ENCODE measurements at places on chromosomes 6 and 20.
A peak's percentile ranks its signal among the peaks of the same experiment; 100 is the strongest.

GRCh38 chr6:35417979-35418661, 34.0 kb upstream of the FANCE start:
- DNase-seq, result no peak

GRCh38 chr20:53767206-53767930, 173.7 kb upstream of the ZNF217 start:
- DNase-seq, result no peak

- DNase-seq, result no peak
Measured at GRCh38 chr6:142906945-142907470, 38.0 kb downstream of the HIVEP2 start.

DNA sequence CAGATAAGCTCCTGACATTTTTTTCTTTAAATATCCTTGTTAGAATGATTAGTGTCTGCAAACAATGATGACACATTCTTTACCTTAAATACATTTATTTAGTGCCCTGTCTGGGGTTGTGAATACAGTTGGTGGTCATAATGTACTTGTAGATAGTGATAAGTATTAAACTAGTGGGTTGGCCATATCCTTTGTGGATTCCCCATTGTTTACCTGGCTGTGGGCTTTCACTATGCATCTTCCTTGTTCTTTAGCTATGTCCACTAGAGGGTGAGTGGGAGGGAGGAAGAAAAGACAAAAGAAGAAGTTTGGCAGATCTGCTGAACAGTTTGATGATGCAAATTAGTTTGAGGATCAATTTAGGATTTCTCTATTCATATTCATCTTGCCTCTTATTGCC, 15.7 kb downstream of the HS3ST5 start:
- DNase-seq, result no peak

DNA sequence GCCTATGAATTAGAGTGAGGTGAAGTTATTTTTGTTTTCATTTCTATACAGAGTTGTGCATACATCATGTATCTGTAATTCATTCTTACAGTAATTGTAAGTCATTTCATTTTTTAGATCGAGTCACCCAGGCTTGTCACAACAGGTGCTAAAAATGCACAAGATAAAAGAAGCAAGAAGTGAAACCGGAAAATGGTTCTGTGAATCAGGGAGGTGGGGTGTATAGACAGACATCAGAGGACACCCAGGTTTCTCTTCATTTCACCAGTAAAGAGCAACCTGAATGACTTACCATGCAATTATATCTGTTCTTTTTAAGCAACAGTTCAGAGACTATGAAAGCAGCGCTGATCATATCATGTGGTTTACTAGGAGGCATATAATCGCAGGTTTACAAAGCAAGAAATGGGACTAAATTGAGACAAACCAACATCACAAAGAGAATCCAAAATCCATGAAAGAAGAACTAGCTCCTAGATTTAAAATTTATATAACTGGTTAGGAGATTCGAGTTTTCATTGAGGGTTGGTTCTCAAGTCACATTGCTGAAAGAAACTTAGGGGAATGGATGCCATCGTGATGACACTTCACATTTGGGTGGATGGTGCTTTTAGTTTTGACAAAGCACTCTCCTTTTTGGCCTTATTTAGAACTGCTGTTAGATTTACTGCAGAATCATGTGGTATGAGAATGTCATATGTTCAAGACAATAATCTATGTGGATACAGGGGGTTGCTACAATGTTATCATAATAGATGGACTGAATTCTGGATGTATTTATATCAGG, 27.9 kb upstream of the TBC1D7 start:
- no peak for DNase-seq

DNA sequence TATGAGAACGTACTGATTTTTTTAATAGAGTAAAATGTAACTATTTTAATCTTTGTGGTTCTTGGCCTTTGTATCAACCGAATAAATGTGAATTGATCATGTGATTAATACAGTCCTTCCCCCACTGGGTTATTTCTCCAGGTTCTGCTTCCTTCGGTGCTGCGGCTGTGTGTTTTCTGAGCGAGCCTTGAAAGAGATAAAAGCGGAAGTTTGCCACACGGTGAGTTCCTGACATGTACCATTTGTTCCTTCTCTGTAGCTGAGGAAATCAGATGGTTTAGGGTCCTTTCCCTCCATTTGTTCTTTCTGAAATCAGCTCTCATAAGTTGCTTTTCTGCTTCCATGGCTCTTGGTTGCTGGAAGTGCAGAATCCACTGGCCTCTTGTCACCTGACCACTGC, 15.5 kb downstream of the RTF2 start:
- DNase-seq, result no peak

DNA sequence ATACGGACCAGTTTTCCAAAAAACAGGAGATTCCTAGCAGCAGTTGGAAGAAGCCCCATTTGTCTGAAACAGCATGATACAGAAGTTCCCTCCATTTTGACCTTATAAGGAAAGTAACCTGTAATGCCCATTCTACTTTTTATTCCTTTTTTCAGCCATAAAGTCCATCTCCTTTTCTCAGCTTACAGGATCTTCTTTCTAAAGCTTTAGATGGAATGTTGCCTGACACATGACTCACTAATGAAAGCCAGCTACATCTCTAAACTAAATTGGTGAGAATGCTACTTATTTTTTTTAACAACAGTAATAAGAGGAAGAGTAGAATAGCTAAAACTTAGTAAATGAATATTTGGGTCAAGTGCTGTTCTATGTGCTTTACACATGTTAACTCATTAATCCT, 234.1 kb downstream of the CDH26 start:
- no peak for DNase-seq

- no peak for DNase-seq
Measured at GRCh38 chr20:19141998-19142397, 70.4 kb upstream of the SLC24A3 start.

- DNase-seq, result no peak
Measured at GRCh38 chr20:40686434-40686882, 2.6 kb downstream of the MAFB start.

GRCh38 chr6:14664621-14665315, 547.2 kb downstream of the CD83 start:
- DNase-seq, result no peak

DNA sequence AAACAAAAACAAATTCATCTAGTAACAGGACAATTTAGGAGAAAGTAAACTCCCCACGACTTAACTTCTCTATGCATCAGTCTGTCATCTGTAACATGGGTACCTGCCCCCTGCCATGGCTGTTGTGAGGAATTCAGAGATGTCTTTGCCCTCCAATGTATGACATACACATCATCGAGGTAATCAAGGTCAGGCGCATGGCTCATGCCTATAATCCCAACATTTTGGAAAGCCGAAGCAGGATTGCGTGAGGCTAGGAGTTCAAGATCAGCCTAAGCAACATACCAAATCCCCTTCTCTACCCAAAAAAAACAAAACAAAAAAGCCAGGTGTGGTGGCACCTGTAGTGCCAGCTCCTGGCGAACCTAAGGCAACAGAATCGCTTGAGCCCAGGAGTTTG, 9.0 kb downstream of the EEF1A1 start:
- DNase-seq, result no peak

- DNase-seq, result peak; percentile 24
Measured at GRCh38 chr6:71621918-71622519, 264.3 kb upstream of the RIMS1 start.

- DNase-seq, result peak; percentile 31
Measured at GRCh38 chr6:11317885-11318771, 85.7 kb upstream of the NEDD9 start.

All from ACHN (cell line).